ENCODE measurements at places on chromosomes 1 and 21. TPM values are rescaled to one million over a fixed set of nuclear protein-coding genes. Genes with fewer than 3 reads are reported as not detected.

Gene GBP3
- 0.82 TPM for total RNA-seq

GRCh38 chr21:42120101-42120902 is 49.2 kb downstream of the UMODL1 start:
- DNase-seq: no peak

GRCh38 chr1:45804669-45804969 is 1.2 kb downstream of the MAST2 start:
- no peak for DNase-seq

- DNase-seq: no peak
Observed at GRCh38 chr21:29538115-29538514, 239.4 kb downstream of the BACH1 start.

GRCh38 chr21:42247716-42248115 is 28.8 kb downstream of the ABCG1 start:
- DNase-seq: no peak

- no peak for DNase-seq
Observed at GRCh38 chr1:45394342-45394741, 54.1 kb upstream of the MUTYH start.
